ENCODE measurements at places on chromosomes 6 and 20.

DNA sequence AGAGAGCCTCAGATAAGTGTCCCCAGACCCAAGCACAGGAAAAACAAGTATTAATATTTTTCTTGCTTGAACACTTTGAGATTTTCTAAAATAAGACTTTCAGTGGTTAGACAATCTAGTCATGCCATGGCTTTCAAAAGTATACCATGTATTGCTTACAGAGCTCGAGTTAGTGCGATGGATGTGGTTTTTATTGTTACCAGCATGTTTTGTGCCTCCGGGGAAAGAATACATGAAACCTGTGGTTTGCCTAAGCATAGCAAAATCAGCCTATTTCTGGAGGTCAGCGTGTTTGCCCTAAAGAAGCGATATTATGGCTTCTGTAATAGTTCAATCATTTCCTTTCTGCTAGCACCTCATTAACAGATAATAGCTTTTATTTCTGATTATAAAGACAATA, 21.6 kb downstream of the RIN2 start:
- no peak for DNase-seq

DNA sequence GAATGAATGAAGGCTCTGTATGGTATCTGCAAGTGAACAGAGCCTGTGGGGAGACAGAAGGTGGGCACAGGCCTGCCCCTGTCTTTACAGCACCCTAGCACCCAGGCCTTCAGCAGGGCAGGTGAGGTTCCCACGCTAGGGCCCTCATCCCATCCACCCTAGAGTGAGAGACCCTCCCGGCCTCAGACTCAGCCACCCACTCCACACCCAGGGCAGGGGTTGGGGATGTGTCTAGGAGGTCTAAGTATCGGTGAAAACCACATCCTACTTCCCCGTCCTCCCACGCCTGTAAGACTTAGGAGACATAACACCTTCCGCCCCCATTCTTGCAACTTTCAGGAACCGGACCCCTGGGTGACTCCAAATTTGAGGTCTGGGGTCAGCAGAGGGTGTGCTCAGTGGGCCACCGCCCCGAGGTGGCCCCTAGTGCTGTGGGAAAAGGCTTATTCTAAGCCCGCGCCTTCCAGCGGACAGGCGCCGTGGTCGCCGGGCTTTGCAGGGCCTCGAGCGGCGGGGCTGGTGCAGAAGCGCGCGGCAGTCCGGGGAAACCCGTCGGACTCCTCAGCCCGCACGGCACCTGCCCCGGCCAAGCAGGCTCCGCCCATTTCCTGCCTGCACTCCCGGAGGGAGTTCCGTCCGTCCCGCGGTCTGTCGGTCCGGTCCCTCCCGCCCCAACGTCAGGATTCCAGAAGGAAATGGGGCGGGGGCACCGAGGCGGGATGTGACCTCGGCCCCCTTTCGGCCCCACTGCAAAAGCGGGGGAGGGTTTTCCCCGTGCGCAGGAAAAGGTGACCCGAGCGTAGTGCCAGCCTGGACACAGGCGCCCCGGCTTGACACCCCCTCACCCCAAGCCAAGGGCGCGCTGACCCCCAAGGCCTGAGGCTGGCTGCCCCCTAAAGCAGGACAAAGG, 868 bp downstream of the SAMD10 start:
- peak; percentile 29 for DNase-seq

- DNase-seq = no peak
Observed at GRCh38 chr6:70413992-70414494, 735 bp downstream of the FAM135A start.

DNA sequence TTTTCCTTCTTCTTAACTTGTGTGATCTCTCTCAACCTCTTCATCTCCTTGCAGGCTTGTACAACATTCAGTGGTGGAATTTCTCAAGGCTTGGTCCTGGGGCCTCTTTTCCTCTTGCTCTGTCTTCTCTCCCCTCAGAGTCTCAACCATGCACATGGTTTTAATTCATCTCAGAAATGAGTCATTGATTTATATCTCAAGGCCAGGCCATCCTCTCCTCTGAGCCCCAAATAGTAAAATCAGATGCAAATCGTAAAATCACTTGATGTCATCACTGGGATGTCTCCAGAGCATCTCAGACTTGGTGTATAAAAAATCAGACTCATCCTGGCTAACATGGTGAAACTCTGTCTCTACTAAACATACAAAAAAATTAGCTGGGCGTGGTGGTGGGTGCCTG, 85.0 kb downstream of the FNDC1 start:
- no peak for DNase-seq

Measured in hypothalamus (tissue), 51 donors.